Chondrocyte (in vitro differentiated cells): ENCODE measurements at places on chromosomes 5 and 9. TPM values are rescaled to one million over a fixed set of nuclear protein-coding genes. Genes with fewer than 3 reads are reported as not detected.

DNA sequence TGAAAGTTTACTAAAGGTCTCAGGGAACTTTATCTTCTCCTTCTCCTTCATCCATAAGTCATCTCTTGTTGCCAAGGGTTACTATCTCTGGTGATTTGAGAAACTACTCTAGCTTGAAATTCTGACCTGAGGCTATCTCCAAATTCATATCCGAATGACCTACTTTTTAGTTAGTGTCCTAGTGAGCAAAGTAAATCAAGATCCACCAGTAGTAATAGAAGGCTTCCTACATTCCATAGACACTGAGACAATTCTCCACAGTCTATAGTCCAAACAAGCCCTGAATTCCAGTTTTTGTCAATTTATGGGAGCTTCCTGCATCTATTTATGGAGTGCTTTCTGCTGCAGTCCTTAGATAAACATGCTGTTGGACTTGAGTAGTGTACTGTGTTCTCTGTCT, 5.0 kb downstream of the IL7R start:
- DNase-seq: no peak

DNA sequence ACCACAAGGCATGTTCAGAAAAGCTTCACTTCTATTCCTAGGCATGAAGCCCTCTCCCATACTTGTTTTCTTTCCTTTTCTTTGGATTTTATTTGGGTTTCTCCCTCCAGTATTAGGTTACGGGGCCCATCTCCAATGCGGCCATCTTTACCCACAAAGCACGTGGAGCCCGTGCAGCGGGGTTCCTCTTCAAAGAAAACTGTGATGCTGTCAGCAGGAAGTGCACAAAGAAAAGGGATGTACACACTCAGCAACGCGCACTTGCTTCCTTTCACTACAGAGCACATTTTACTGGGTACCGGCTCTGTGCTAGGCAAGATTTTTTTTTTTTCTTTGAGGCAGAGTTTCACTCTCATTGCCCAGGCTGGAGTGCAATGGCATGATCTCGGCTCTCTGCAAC, 106.6 kb downstream of the COL23A1 start:
- DNase-seq: no peak

GRCh38 chr9:120110520-120110919, 469.4 kb downstream of the CDK5RAP2 start:
- DNase-seq: no peak

GRCh38 chr9:89657295-89657694, 52.5 kb downstream of the GADD45G start:
- no peak for DNase-seq

GRCh38 chr5:14611737-14612136, 30.1 kb downstream of the OTULINL start:
- DNase-seq: no peak

DNA sequence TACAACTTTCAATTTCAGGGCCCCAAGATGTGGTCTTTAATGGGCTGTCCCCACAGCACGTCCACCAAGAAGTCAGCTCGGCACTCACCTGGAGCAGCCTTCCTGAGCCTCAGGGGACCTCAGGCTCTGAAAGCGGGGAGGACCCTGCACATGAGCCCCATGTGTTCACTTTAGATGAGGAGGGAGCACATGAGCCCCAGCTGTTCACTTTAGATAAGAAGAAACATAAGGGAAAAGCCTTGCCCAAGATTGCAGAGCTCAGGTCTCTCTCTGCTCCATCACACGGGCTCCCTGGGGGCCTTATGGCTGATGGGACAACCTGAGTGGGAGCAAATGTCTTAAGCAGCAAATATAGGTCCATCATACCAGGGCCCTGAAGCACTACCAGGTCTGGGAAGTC, 56.4 kb downstream of the NIPSNAP3B start:
- DNase-seq: no peak

The PPIC gene
- 104 to 125 TPM (median 122 TPM) in 3 replicates for total RNA-seq

- DNase-seq: no peak
Measured at GRCh38 chr5:95684361-95684760, 1.6 kb upstream of the SPATA9 start.

The ZDHHC11B gene
- 0.17 TPM in 1 of 3 replicates, not detected in the others for total RNA-seq
